ENCODE measurements at places on chromosomes 4 and X.

DNA sequence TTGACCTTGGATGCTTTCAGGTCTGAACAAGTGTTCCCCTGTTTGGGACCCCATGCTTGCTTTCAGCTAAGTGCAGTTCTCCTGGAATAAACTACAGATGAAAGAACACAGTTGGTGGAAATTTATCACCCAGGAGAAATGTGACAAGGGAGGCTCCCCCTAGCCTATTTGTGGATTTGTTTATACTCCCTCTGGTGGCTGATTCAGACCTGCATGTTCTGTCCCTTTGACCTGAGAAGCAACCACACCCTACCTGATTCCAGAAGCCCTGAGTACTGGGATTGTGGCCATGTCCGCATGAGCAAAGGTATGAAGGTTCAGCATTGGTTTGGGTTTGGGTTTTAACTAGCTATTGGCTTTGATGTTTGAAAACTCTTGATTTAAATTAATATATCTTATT lies 440.9 kb downstream of the MID1IP1 start:
- DNase-seq, result peak; percentile 4

DNA sequence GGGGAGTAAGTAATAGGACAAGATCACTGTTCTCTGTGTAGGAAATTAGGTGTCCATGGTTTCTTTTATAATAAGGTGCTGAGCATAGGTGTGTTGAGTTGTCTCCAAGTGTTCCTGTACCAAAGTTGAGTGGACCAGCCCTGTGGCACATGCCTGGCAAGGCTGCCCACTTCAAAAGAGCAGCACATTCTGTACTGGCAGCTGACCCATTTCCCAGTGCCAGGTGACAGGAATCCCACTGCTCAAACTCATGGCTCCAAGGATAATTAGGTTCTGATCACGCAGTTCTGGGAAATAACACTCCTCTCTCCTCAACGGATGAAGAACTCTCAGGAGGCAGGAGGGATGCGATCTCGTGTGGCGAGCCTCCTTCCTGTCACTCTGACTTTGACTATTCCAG lies 12.8 kb upstream of the LGI2 start:
- no peak for DNase-seq

- no peak for DNase-seq
These were observed 199.9 kb downstream of the TMA16 start for GRCh38 chr4:163694385-163694784.

GRCh38 chr4:154869301-154869700 lies 88.2 kb downstream of the RBM46 start:
- DNase-seq, result no peak

DNA sequence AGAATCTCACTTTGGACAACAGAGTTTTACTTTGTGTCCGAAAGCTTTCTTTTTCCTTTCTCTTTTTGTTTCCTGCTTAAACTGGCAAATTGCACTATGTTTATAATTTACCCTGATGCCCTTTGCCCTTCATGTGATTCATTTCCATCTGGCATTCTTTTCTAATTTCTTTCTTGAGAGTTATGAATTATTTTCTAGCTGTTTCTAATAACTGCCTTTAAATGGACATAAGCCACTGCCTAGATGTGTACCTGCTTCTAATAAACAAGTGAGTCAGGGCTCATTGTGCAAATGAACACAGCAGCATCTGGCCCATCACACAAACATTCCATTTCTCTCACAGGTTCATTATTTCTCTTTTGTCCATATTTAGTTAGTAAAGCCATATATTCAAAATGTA lies 242.3 kb upstream of the GPRIN3 start:
- no peak for DNase-seq

DNA sequence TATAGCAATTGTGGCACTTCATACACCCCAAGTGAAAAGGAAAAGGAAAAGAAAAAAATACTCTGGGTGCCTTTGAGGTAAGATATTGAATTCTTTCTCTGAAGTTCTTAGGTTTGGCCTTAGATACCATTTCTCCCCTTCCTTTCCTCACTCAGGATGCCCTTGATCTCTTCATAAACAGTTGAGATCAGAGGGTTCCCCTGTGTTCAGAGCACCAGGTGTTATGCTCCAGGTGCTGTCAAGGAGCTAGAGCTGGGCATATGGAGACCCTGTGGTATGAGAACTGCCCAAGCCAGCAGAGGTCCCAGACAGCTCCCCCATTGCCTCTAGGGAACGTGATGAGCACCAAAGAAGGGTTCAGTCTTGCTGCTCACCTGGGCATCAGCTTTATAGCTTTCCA lies 17.1 kb upstream of the CD40LG start:
- no peak for DNase-seq

DNA sequence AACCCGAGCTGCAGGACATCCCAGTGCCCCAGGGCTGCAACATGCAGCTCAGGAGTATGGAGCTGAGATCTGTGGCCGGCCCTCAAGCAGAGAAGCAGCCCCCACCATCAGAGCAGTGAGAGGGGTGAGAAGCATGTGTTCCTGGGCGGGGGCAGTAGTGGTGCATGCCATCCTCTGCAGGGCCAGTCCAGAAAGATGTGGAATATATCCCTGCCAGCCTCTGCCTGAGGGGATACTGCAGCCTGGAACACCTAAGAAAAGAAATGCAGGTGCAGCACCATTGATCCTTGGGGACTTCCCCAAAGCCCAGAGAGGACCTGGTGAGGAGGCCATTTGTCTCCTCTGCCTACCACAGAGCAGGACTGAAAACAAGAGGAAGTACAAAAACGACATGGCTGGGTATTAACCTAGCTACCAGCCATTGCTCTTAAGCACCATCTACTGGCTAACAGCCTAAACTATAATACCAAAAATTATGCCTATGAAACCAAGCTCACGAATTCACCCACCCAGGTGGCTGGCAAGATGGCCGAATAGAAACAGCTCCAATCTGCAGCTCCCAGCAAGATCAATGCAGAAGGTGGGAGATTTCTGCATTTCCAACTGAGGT lies 158.8 kb downstream of the ADGRA3 start:
- DNase-seq, result peak; percentile 84

- peak; percentile 22 for DNase-seq
These were observed 44.9 kb upstream of the PHF8 start for GRCh38 chrX:54089191-54089590.

DNA sequence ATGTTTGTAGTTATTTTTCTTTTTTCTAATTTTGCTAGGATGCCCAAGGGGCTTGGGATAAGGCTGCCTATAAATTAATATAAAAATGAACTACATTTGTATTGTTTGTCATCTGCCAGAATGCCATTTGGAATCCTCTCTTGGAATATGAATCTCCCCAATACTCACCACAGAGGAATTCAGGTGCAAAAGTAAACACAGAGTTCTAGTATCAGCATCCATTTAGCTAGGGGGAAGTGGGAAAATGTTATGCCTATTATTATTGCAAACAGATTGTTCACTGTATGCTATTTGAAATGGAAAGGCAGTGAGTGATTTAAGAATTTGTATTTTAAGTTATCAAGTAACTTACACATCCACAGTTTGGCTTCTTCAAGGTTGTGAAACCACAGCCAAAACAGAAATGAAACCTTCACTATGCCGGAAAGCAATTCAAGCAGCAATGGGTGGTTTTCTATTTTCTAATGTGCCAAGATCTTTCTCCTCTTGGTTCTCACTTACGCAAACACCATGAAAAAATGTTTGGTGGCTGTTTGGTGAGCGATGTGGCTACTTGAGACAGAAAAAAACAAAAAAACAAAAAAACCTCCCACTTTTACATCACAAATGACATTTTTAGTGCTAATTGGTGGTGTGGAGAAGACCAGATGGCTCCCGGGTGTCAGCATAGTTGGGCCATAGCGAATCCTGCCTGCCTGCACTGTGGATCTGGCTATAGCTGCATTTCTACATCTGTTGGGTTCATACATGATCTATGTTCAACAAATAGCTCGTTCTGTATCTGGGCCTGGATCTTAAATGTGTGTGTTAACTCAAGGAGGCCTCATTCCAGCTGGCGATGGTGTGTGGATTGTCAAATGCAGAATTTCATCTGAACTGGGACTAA lies 200.8 kb upstream of the GIMD1 start:
- no peak for DNase-seq

GRCh38 chr4:10521424-10521823 lies 64.2 kb upstream of the ZNF518B start:
- DNase-seq, result no peak

DNA sequence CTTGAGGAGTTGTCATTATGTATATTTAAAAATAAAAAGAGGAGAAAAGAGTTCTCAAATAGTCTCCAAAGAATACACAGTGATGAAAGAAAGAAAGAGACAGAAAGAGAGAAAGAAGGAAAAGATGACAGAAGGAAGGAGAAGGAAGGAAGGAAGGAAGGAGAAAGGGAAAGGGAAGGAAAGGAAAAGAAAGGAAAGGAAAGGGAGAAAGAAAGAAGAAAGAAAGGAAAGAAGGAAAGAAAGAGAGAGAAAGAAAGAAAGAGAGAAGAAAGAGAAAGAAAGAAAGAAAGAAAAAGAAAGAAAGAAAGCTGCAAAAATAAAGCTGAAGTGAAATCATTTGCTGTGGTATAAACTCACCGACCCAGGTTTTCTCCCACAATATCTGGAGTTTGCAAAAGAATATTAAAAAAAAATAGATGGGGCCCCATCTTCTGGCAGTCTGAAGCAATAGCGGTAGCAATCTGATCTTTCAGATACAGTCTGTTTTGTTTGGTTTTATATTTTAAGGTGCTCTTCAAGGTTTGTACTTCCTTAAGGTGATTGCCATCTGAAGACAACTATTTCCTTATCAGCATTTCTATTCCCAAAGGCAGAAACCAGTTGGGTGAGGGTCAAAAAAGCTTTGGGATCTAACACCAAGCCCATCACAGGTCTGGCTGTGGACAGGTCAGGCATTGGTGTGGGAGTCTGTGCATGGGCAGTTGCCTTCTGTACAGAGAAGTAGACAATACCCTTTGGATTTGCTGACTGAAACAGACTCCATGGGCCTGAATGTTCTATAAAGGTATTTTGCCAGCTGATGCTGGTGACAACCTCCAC lies 160.4 kb downstream of the CPEB2 start:
- DNase-seq, result peak; percentile 49

DNA sequence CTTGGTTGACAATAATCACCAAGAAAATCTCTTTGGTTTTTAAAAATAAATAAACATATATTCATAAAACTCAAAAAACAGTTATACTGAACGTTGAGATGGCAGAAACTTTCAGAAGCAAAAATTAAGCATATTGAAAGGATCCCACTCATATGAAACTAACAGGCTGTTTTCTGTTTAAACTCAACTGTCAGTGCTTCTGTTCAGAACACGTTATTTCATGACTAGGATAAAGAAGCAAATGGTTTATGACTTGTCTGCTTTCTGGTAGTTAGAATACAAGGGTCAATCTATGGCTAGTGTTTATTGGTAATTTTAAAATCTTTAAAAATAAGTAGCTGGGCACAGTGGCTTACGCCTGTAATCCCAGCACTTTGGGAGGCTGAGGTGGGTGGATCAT lies 4.1 kb downstream of the GPR82 start:
- DNase-seq, result no peak

DNA sequence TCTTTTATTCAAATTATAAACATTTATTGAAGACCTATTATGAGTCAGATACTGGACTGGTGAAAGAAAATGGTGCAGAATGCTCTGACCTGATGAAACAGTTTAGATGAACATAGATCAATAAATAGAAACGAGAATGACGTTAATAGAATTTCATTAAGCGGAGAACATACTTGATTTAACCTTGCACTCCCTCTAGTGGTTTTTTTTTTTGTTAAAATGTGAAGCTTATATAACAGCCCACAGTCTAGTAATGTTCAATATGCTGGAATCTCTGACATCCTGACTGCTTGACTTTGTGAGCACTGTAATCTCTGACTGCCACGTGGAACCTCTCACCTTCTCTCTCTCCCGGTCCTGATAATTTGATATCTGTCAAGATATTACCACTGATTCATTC lies 32.3 kb downstream of the HDAC8 start:
- peak; percentile 32 for DNase-seq

DNA sequence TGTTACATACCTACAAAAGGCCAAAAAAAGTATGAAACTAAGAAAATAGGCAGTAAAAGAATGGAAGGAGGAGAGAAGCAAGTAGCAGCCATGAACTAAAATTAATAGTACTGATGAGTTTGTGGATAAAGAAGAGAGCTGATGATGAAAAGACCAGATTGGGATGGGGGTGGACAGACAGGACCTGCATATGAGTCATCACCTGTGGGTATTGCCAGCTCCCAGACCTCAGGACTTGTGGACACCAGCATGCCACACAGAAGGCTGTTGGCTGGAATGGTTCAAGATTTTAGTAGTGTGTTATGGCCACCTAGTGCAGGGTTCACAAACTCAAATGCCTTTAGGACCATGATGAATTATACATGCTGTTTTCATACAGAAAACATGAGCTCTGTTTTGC lies 58.9 kb downstream of the ARX start:
- DNase-seq, result no peak

DNA sequence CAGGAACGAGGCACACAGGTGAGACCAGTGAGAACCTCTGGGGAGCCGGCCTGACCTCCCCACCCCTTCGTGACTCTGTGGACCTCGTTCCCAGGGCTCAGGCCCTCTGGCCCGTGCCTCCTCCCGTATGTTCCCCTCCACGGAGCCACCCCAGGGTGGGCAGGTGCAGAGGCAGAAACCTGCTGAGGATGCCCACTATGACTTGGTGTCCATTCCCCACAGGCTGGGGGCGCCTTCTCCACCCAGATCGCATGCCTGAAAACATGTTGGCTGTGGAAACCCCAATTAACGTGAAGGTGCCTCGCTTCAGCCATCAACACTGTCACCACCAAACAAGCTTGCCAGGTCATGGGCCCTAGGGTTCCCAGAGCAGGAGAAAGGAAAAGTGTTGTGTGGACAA lies 27.0 kb downstream of the BLOC1S4 start:
- DNase-seq, result no peak

GRCh38 chr4:140718241-140718952 lies 37.8 kb downstream of the TBC1D9 start:
- DNase-seq, result no peak

GRCh38 chrX:57918750-57919436 lies 8.6 kb upstream of the ZXDA start:
- DNase-seq, result peak; percentile 29

DNA sequence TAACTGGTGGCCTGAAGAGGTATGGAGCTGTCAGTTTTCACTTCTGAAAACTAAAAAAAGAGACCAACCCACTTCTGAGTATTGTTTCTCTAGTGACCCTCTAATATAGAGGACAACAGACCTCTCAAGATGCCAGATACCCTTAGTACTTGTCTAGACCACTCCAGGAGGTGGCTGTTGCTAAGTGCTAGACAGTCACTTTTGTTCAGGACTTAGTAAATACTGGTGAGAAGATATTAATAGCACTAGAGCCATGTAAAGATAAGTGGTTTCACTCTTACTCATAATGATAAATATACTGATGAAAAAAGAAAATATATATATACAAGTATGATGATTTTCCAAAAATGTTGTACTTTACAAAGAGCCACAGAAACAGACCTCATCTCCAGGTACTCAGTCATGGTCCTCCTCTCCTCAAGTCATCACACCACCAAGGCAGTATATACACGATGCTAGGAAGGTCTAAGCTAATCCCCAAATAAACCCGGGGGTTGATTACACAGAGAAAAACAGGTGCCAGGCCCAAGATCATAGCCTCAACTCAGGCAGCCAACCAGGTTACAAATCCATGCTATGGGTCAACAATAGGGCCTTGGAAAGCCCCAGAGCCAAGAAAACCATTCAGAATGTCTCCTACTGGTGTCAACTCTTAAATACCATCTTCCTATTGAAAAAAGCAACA lies 66.9 kb downstream of the ARHGEF9 start:
- no peak for DNase-seq

All from Kasumi-1 (cell line).